Heart left ventricle (tissue), 16 donors: ENCODE measurements at places on chromosomes 4 and X. TPM values are rescaled to one million over a fixed set of nuclear protein-coding genes. Genes with fewer than 3 reads are reported as not detected.
A peak's percentile ranks its signal among the peaks of the same experiment; 100 is the strongest.

The CTAG1A gene
- not detected for polyA plus RNA-seq

The TLR6 gene
- polyA plus RNA-seq = 0.22 TPM

The CTAG1B gene
- polyA plus RNA-seq = not detected

The BEND2 gene
- polyA plus RNA-seq = 0.11 TPM

The TLR10 gene
- not detected for polyA plus RNA-seq

The NFXL1 gene
- 2.8 TPM for polyA plus RNA-seq

The TLR8 gene
- polyA plus RNA-seq = 0.04 TPM

The NWD2 gene
- polyA plus RNA-seq = 0.08 TPM

The TFE3 gene
- 12.1 TPM for polyA plus RNA-seq

The IQSEC2 gene
- 7.7 TPM for polyA plus RNA-seq

The CYSLTR1 gene
- 0.30 TPM for polyA plus RNA-seq

GRCh38 chrX:72003811-72004750, 93.4 kb downstream of the NHSL2 start:
- peak; percentile 55 for DNase-seq
- H3K4me3 ChIP-seq = peak overlapping the region; percentile 1
- no peaks in the 10 kb centered on the region for H3K4me1 ChIP-seq
- no peak overlapping the region for H3K27ac ChIP-seq

GRCh38 chr4:23871426-23871825, 18.4 kb downstream of the PPARGC1A start:
- H3K36me3 ChIP-seq = no peaks in the 10 kb centered on the region
- H3K4me3 ChIP-seq = no peak overlapping the region
- no peak for DNase-seq
- H3K27me3 ChIP-seq = no peaks in the 10 kb centered on the region

DNA sequence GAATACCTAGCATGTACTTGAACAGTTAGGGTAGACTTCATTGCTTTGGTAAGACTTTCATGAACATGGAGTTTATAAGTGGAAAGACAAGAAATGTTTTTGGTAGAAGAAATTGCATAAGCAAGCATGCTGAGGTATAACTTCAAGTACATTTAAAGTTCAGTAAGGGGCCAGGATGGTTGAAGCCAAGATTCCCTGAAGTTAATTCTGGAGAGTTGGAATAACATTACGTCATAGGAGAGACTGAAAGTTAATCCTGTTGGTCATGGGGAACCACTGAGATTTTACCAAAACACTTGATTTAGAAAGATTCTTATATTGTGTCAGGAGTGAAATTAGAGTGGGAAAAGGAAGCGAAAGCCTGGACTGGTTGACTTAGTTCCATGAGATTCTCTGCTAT, 767.5 kb upstream of the MAGEB2 start:
- DNase-seq = no peak
- no peak overlapping the region for H3K27ac ChIP-seq
- no peaks in the 10 kb centered on the region for H3K4me1 ChIP-seq
- H3K27me3 ChIP-seq = no peaks in the 10 kb centered on the region
- H3K36me3 ChIP-seq = no peaks in the 10 kb centered on the region

- no peaks in the 10 kb centered on the region for H3K4me1 ChIP-seq
- no peak overlapping the region for H3K4me3 ChIP-seq
- no peak for DNase-seq
- no peaks in the 10 kb centered on the region for H3K27me3 ChIP-seq
- no peaks in the 10 kb centered on the region for H3K36me3 ChIP-seq
These were observed 76.3 kb upstream of the SHOX start for GRCh38 chrX:554271-554670.

DNA sequence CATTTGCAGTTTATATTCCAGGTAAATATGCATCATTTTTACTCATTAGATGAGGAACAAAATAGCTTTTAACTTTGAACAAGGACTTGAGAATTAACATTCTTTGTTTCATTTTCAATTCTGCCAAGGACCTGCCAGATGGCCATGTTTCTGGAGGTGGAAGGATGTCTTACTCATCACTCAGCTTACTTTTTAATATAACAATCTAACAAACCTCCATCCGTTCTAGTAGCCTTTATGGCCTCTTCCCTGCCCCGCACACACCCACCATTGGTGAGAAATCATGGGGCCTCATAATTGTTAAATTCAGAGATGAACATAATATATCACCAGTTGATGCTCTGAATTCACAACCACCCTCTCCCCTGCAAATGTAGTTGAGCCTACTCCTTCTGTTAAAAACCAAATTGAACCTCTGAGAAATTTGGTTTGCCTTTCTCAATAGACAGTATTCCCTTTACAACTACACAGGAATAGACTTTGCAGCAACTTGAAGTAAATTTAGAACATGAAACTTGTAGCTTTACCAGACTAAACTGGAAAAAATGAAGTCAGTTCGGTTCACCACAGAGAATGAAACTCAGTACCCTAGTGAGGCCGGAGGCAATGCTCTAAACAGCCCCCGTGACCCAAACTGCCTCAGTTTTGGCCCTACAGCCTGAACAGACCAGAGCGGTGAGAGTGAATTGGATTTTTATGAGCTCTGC, 50.1 kb upstream of the ACSL4 start:
- no peak overlapping the region for H3K27ac ChIP-seq
- no peaks in the 10 kb centered on the region for H3K4me1 ChIP-seq
- no peaks in the 10 kb centered on the region for H3K27me3 ChIP-seq
- H3K36me3 ChIP-seq = no peaks in the 10 kb centered on the region

- no peak overlapping the region for H3K27ac ChIP-seq
- H3K4me1 ChIP-seq = no peaks in the 10 kb centered on the region
- H3K27me3 ChIP-seq = no peaks in the 10 kb centered on the region
- peak; percentile 15 for DNase-seq
- H3K4me3 ChIP-seq = no peak overlapping the region
These were observed 76.1 kb downstream of the AMMECR1 start for GRCh38 chrX:110241816-110242215.

DNA sequence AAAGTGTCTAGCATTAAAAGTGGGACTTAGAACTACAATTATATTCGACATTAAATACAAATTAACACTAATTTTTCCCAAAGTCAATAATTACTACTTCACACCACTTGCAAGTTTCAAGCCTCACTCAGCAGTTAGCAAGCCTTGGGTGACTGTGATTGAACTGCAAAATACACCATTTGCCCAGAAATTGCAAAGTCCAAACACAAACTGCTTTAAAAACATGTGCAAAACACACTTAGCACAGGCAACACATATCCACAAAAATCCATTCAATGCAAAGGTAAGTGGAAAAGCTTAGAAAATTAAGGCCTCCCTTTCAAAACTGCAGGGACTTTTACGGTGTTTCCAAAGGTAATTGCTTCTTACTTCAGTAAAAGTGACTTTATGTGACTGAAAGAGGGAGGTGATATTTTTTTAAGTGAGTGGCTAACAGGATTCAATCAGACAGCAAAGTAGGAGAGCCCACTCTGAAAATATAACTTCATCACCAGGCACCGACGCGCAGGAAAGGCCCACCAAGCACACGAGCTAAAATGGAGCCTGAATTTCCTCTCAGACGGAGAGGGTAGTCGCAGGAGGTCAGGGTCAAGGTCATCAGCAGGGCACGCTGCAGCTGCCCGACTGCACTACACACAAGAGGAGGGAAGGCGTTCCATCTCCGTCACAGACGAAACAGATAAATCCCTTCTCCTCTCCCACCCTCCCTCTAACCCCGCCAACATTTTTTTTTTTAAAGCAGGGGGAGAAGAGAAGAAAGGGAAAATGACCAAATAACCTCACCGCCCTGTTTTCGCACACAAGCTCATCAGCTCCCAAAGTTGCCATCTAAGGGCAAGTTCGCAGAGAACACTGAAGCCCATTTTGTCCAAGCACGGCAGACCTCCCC, 3.1 kb downstream of the ZNF827 start:
- peak overlapping the region; percentile 78 for H3K4me3 ChIP-seq
- H3K36me3 ChIP-seq = no peaks in the 10 kb centered on the region
- H3K27me3 ChIP-seq = no peaks in the 10 kb centered on the region
- DNase-seq = peak; percentile 72

- no peak overlapping the region for H3K4me3 ChIP-seq
- no peaks in the 10 kb centered on the region for H3K4me1 ChIP-seq
- no peak overlapping the region for H3K27ac ChIP-seq
- H3K36me3 ChIP-seq = no peaks in the 10 kb centered on the region
- DNase-seq = no peak
These were observed 945.3 kb upstream of the GRIA3 start for GRCh38 chrX:122238801-122239200.

- H3K27ac ChIP-seq = no peak overlapping the region
- H3K36me3 ChIP-seq = peaks cover 17% of the 10 kb centered on the region
- no peaks in the 10 kb centered on the region for H3K27me3 ChIP-seq
- H3K4me3 ChIP-seq = no peak overlapping the region
These were observed 14.1 kb downstream of the LETM1 start for GRCh38 chr4:1841887-1842210.

- no peak overlapping the region for H3K27ac ChIP-seq
- H3K4me3 ChIP-seq = no peak overlapping the region
- no peaks in the 10 kb centered on the region for H3K36me3 ChIP-seq
- DNase-seq = no peak
- H3K4me1 ChIP-seq = peaks cover 11% of the 10 kb centered on the region
- H3K27me3 ChIP-seq = no peaks in the 10 kb centered on the region
These were observed 8.9 kb downstream of the HSD17B13 start for GRCh38 chr4:87313756-87314155.

DNA sequence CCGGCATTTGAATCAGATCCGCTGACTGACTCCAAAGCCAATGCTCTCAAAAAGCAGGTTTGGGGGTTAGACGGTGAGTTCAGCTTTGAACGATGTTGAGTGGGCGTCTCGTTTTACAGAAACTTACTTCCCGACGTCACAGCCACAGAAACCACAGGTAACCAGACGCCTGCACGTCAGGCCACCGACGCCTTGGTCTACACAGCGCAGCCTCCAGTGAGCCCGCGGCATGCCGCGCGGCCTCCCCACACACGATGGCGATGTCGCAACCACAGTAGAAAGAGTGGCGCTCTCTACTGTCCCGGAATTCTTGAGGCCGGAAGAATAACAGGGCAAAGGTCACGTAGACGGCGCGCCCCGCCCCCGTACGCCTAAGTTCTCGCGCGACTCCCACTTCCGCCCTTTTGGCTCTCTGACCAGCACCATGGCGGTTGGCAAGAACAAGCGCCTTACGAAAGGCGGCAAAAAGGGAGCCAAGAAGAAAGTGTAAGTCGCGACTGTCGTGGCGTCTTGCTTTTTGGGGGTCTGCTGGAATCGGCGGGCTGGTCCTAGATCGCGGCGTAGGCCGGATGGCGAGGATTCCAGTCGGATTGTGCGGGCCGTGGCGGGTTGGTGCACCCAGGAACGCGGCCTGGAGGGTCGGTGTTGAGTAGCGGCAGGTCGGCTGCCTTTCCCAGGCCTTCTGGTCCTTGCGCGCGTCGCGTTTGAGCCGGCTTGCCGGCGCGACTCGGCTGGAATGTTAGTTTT, at the start of gene RPS3A:
TSS of gene RPS3A (plus strand) at position 400 of the 747 bp plus-strand sequence. CDS start at position 425, 25 bp downstream.
- peak within 1 kb of the TSS; percentile 85 for H3K27ac ChIP-seq
- peak within 1 kb of the TSS; percentile 66 for H3K4me3 ChIP-seq
- H3K27me3 ChIP-seq = no peaks in the 10 kb centered on the region

- H3K4me3 ChIP-seq = no peak overlapping the region
- H3K27ac ChIP-seq = no peak overlapping the region
- H3K4me1 ChIP-seq = no peaks in the 10 kb centered on the region
- H3K27me3 ChIP-seq = no peaks in the 10 kb centered on the region
- no peak for DNase-seq
These were observed 458.1 kb downstream of the KCTD8 start for GRCh38 chr4:43990551-43990950.

GRCh38 chrX:10265775-10266174, 109.0 kb downstream of the CLCN4 start:
- no peak overlapping the region for H3K4me3 ChIP-seq
- no peak for DNase-seq
- H3K36me3 ChIP-seq = no peaks in the 10 kb centered on the region
- no peak overlapping the region for H3K27ac ChIP-seq
- no peaks in the 10 kb centered on the region for H3K4me1 ChIP-seq

DNA sequence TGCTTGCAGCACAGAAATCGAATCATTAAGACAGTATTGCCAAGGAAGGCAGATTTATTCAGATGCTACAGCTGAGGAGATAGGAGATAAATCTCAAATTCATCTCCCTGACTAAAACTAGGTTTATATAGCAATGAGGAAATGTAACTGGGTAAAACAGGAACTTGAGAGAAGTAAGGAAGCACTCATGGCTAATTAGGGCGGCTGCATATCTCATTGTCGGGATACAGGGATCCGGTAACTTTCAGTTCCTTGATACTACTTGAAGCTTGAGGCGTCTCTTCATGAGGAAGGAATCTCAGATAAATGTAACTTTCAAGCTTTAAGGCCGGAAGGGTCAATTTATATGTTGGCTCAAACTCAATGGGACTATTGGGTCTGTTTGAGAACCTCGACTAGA, 129.2 kb upstream of the WDR1 start:
- H3K27me3 ChIP-seq = peaks cover 5% of the 10 kb centered on the region
- no peaks in the 10 kb centered on the region for H3K4me1 ChIP-seq
- no peak overlapping the region for H3K4me3 ChIP-seq
- H3K27ac ChIP-seq = no peak overlapping the region
- no peaks in the 10 kb centered on the region for H3K36me3 ChIP-seq

- H3K4me1 ChIP-seq = no peaks in the 10 kb centered on the region
- no peaks in the 10 kb centered on the region for H3K36me3 ChIP-seq
- no peaks in the 10 kb centered on the region for H3K27me3 ChIP-seq
- H3K4me3 ChIP-seq = no peak overlapping the region
- no peak for DNase-seq
- H3K27ac ChIP-seq = no peak overlapping the region
These were observed 223.9 kb upstream of the DCAF8L1 start for GRCh38 chrX:28205126-28205525.

DNA sequence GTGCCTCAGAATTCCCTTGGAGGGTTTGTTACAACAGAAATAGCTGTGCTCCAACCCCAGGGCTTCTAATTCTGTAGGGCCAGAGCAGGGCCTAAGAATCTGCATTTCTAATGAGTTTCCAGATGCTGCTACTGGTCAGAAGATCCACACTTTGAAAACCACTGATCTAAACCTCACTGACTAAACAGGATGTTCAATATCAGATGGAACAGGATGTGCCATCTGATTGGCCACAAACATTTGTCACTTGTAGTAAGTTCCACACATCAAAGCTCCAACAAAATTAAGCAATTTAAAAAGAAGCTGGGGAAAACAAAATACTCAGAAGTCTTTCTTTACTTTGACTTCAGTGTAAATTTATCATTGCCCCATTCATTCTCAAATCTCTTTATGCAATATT, 14.3 kb downstream of the CASK start:
- no peak overlapping the region for H3K4me3 ChIP-seq
- H3K36me3 ChIP-seq = no peaks in the 10 kb centered on the region
- no peak overlapping the region for H3K27ac ChIP-seq
- no peaks in the 10 kb centered on the region for H3K4me1 ChIP-seq
- no peak for DNase-seq

DNA sequence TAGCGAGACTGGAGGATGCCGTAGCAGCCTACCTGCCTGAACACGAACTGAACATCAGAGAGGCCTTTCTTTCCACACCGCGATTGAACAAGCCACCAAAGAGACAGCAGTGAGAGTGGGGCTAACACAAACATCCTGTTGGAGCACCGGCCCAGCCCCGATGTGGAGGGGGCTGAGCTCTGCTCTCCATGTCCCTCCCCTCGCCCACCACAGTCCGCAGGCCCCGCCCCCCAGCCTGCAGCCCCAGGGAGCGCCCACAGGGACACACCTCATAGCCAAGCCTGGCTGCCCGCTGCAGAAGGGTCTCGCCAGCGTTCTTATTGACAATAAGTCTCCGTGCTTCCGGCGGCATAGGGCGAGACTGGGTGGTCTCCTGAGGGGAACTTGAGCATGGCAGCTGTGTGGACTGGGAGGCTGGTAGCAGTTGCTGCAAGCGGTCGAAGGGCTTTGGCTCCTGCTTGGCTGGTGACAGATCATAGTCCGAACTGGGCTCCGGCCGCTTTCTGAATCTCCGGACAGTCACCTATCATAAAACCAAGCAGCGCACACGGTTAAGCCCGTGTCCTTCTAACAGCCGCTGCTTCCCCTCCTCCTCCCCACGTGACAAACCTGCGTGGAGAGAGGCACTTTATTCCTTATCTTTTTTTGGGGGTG, 35.8 kb downstream of the BCOR start:
- H3K4me3 ChIP-seq = no peak overlapping the region
- H3K27ac ChIP-seq = no peak overlapping the region
- peaks cover 27% of the 10 kb centered on the region for H3K36me3 ChIP-seq
- no peaks in the 10 kb centered on the region for H3K27me3 ChIP-seq
- DNase-seq = no peak
